ENCODE measurements at places on chromosomes 4 and X.

DNA sequence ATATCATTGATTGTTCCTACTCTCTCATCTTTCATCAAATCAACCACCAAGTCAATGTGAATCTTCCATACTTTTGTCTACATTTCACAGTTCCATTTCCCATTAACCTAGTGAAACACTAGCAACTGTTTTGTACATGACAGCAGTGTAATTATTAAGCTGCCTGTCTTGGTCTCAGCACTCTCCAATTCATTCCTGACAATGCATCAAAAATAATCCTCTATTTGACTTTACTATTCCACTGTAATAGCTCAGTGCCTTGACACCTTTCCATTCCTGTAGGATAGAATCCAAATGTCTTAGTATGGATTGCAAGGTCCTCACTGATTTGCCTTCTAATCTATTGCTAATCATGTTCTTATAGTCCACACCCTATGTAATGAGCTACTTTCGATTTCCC, 2405.8 kb downstream of the PCDH7 start:
- no peak for DNase-seq

DNA sequence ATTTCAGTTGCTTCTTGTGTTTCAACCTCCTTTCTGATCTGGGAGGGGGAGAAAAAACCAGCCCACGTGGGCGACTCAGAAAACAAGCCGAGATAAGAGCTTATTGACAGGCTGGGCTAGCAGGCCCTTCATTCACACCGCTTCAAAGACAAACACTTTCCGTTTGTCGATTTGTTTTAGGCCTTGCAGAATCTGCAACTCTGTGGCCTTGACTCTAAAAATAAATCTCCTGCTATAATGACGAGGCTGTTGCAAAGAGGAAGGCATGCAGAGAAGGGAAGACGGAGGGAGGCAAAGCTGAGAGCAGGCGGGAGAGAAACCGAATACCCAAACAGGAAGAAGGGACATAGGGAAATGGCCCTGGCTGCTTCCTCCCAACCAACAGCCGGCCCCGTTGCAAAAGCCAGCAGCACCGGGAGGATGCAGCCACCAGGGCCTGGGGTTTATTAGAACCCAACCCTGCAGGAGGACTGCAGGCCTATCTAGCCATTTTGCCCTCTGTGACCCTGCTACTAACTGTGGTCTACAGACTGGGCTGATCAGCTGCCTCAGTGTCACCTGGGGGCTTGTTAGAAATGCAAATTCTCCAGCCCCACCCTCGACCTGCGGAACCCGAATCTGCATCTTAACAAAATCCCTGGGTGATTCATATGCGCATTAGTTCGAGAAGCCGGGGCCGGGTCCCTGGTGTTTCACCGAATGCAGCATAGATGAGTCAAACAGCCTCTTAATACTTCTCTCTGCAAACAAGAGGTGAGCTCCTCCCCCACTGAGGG, 325.5 kb downstream of the BCOR start:
- no peak for DNase-seq

DNA sequence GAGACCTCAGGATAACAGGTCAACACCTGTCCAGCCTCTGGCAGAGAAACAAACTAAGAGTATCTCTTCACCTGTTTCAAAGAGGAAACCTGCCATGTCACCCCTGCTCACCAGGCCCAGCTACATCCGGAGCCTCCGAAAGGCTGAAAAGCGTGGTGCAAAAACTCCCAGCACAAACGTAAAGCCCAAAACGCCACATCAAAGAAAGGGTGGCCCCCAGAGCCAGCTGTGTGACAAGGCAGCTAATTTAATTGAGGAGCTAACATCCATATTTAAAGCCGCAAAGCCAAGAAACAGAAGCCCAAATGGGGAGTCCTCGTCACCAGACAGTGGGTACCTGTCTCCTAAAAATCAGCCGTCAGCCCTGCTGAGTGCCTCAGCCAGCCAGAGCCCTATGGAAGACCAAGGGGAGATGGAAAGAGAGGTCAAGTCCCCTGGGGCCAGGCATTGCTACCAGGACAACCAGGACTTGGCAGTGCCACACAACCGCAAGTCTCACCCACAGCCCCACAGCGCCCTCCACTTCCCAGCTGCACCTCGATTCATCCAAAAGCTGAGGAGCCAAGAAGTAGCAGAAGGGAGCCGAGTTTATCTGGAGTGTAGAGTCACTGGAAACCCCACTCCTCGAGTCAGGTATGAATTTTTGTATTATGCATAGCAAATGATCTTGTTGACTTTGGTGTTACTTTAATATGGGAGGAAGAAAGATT, 15.1 kb downstream of the PALLD start:
- no peak for DNase-seq

GRCh38 chr4:122450847-122451246, 5.7 kb downstream of the IL2 start:
- DNase-seq = no peak

DNA sequence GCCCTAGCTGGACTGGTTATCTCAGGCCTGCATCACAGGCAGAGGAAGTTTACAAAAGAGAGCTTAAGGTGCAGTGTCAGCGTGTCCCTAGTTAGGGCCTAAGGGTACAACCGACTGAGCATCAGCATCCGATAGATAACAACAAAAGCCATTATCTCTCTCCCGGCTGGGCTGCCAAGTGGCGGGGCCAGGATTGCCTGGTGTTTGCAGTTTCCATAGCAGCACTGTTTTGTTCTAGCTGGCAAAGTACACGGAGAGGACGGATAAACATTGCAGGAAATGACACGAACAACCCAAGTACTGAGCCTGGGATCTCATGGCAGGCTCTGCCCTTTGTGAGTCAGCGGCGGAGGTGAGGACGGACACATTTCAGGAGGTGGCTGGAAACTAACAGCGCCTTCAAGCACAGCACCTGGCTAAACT, 104.7 kb upstream of the NOCT start:
- DNase-seq = peak; percentile 96

DNA sequence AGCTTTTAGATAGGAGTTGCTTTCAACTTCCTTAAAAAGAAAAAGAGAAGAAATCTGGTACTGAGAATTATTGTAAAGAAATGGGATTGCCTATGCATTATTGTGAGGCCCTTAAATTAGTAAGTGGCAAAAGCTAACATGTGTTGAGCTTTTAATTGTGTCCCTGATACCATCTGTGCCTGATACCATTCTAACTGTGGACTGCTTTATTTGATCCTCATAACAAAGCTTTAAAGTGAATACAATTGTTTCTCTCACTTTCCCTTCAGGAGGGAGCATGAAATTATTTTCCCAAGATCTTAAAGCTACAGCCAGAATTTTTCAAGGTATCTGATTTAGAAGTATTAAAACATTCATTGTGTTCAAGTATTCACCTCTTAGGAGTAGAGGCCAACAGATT, 9.9 kb downstream of the KCTD8 start:
- DNase-seq = no peak

- no peak for DNase-seq
Observed at GRCh38 chrX:135308345-135308855, 880 bp upstream of the ETDC start.

DNA sequence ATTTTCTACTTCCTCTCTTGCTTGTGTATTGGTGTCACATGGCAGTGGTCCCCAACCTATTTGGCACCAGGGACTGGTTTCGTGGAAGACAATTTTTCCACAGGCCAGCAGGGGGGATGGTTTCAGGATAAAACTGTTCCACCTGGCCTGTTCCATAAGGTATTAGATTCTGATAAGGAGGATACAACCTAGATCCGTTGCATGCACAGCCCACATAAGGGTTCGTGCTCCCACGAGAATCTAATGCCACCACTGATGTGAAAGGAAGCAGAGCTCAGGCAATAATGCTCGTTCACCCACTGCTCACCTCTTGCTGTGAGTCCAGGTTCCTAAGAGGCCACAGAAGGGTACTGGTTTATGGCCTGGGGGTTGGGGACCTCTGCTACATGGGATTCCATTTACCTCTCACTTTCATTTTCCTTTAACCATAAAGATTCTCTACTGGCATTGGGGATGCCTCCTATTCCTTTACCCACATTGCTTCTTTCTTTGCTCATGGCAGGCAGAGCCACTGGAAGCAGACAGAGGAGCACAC, 38.1 kb downstream of the SEC31A start:
- no peak for DNase-seq

- peak; percentile 3 for DNase-seq
Observed at GRCh38 chr4:88791274-88791673, 93.6 kb upstream of the NAP1L5 start.

- no peak for DNase-seq
Observed at GRCh38 chr4:121139533-121140222, 24.4 kb downstream of the TNIP3 start.

DNA sequence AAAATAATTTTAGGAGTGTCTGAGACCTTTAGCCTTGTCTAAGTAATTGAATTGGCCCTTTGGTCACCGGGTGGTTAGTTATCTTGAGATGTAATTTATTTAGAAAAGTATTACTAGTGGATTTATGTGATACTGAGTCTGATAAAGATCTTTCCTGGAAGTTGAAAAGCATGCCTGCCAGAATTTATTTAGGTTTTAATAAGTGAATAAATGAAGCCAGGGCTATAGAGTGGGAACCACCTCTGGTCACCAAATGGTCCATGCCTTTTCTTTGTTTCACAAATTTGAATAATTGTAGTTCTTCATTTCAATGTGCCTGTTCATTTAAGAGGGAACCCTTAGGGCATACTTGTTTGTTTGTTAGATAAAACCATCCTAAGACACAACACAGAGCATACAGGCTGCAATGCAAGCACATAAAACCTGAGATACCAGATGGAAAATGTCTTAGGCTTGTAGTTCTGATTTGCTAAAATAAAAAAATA, 627.8 kb downstream of the ADGRL3 start:
- DNase-seq = no peak

- no peak for DNase-seq
Observed at GRCh38 chr4:153001626-153002025, 65.5 kb downstream of the FHDC1 start.

- no peak for DNase-seq
Observed at GRCh38 chr4:42843694-42844093, 48.8 kb upstream of the GRXCR1 start.

GRCh38 chr4:154029171-154029570, 240.3 kb upstream of the SFRP2 start:
- no peak for DNase-seq

DNA sequence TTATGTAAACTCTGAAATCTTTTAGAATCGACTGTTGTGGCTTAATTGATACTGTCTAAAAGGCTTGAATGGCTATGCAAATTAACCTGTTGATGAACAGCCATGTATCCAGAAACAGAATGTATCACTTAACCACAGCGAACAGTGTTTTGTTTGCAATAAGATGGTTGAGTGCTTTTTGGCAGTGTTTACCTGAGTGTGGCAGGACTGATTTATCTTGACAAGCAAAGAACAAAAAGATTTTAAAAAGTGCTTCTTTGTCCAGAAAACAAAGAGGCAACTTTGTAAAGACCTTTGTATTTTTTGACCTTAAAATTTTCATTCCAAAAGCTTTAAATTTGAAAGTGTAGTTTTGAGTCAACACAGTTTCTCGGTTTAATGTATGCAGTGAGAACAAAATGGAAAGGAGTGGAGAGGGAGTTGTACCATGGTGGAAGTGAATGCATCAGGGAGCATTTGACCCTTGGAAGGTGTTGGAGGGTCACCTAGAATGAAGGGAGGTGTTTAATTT, 18.0 kb downstream of the ARHGAP10 start:
- DNase-seq = peak; percentile 24

DNA sequence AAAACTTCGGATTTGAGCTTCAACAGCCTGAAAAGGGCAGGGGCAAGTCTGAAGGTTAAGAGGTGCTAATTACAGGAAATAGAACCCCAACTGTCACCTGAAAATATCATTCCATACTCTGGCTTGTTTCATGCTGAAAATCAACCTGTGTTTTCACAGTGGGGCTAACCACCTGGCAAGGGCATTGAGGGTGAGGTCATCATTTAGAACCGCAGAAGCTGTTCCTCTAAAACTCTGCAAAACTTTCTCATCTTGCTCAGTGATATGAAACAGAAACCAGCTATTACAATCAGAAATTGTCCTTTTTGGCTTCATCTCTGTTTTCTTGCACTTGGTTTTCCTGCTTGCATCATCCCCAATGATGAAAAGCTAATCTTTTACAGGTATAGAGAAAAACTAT, 247.6 kb downstream of the DCLK2 start:
- DNase-seq = no peak

GRCh38 chr4:1463088-1463926, 57.1 kb upstream of the NKX1-1 start:
- DNase-seq = no peak

GRCh38 chr4:72418458-72418857, 150.6 kb downstream of the ADAMTS3 start:
- DNase-seq = peak; percentile 66

GRCh38 chrX:77433001-77433400, 14.2 kb upstream of the FGF16 start:
- DNase-seq = no peak

- DNase-seq = no peak
Observed at GRCh38 chr4:113232194-113232593, 182.7 kb downstream of the ANK2 start.

DNA sequence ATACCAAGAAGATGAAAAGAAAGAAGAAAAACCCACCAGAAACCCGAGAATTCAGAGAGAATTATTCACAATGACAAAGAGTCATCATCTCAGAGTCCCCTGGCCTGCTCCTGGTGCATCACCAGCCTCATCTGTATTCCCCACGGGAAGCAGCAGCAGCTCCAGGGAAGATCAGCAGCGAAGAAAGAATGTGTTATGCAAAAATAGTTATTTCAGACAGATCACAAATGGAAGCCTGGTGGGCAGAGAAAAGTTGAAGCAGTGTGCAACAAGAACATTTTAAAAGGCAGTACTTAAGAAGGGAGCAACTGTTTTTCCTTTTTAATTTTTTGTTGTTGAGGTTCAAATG, 189.2 kb downstream of the PPP3CA start:
- no peak for DNase-seq

DNA sequence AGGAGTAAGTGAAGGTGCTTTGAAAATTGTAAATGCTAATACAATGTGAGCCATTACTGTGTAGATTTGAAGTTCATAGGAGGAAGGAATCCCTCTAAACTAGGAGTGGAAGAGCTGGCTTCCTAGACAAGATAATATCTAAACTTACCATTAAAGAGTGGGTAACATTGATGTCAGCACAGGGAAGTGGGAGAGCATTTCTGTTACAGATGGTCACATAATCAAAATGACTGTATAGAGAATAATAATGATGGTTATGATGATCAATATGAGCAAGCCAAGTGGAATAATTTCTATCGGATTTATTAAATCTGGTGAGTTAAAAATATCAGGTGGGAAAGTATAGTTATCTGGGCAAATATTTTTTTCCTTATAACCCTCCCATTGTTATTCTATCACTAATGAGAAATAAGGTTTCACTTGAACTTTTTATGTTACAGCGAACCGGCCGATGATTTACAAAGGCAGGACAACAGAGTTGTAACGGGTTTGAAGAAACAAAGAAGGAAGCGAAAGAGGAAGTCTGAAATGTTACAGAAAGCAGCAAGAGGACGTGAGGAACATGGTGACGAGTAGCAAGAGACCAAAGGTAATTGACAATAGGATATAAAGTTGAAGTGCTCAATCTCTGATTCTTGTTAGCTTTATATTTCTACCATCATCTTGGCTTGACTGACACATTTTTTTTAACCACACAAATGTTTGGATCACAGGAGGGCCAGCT, 43.5 kb downstream of the FMR1NB start:
- no peak for DNase-seq
